Prostate gland (tissue), 2 donors: ENCODE measurements at places on chromosomes 6 and 20. TPM values are rescaled to one million over a fixed set of nuclear protein-coding genes. Genes with fewer than 3 reads are reported as not detected.

- no peak for DNase-seq
Observed at GRCh38 chr6:44266347-44266746, 996 bp upstream of the NFKBIE start.

GRCh38 chr6:99132026-99132635 lies 184.4 kb upstream of the FBXL4 start:
- DNase-seq = no peak

DNA sequence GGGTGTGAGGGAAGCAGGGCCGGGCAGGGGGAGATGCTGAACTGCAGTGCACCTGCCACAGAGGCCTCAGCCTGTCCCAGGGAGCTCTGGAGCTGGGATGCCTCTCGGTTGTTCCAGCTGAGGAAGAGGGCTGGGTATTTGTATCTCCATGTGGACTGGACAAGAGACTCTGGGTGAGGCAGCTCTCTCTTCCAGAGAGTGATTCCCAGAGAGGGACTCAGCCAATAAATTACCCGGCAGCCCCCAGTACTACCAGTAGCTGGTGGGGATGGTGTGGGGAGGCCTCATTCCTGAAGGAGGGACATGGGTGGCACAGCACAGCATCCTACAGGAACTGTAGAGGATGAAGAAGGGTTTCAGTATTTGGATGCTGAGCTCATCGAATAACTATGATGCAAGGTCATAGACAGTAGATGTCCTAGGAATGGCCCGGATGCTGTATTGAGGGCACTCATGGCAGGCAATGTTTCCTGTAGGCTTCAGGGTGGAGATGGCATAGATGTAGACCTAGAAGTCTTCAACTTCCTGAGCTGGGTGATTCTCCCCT lies 1.4 kb downstream of the FGD2 start:
- no peak for DNase-seq

DNA sequence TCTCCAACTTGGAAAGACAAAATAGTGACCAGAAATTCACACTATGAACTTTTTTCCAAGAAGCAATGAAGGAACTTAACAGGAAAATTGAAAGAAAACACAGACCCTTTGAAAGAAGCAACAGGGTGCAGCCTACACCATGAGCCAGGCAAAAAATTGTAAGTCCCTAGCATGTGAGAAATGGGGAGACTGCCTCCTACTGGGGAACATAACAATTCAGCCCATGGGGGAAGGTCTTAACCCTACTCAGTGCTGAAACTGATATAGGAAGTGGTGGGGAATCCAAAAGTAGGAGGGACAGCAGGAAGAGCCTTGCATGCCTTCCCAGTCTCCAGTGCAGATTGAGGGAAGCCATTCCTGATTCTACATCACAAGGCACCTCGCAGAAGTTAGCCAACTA lies 235.1 kb upstream of the UFL1 start:
- no peak for DNase-seq

DNA sequence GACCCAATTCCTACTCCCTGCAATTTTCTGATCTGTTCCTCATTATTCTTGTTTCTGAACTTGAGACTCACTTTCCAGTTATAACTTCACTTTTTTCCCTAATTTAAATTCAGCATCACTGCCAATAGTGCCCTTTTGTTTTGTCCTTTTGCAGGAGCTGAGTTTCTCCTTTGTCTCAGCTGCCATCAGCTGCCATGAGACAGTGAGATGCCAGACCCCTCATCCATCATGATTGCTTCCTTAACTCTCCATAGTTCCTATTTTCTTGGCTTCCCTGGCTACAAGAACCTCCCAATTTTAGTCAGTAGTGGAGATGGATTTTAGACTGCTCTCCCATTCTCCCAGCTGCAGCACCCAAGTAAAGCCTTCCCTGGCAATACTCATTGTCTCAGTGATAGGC lies 518.1 kb downstream of the HDGFL1 start:
- no peak for DNase-seq

DNA sequence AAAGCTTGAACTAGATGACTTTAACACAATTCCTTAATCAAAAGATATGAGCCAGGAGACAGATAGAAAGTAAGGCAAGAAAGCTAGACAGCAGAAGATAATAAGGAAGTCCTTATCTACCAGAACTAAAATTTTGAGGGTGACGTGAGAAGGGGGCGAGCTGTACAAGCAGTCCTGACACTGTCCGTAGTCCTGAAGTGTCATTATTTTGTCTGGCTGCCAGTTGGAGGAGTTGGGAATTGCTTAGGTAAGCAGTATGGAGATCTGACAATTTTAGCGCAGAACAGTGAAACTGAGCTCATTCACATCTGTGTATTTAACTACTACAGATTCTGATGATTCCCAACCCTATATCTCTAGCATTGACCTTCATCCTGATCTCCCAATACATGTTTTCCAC lies 25.8 kb upstream of the CEP85L start:
- no peak for DNase-seq

- no peak for DNase-seq
Observed at GRCh38 chr6:142356884-142357225, 55.0 kb downstream of the ADGRG6 start.

DNA sequence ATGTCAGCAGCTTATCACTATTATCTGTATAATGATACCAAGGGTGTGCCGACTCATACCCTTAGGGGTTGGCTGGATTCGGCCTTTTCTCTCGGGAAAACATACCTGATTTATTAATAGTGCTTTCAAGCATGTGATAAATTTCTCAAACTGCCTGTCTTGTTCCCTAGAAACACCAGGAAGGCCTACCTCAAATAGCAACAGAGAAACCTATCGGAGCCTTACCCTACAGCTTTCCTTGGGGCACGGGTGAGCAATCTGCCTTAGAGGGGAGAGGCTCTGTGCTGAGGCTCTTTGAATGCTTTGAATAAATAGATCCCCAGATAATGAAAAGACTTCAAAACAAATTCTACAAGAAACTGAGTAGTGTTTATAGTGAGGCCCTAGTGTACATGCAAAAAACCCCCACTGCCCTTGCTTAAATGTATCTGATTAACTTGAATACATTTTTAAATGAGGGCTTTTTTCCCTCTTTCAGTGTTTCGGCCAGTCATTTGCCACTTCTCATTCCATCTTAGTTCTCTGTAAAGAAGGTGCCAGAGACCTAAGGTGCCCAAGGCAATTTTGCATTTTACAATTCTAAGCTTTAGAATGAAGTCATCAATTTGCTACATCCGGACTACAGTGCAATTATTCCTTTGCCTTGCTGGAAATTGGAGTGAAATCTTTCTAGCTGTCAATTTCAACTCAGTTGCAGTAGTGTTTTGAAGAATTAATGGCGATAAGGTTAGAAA lies 320.1 kb downstream of the ESR1 start:
- no peak for DNase-seq

ZSCAN16 gene
- 5.3 TPM for total RNA-seq

C6orf141 gene
- total RNA-seq = 37.8 TPM
